ENCODE measurements at places on chromosomes 3 and 15.

GRCh38 chr3:4943549-4943948 lies 35.7 kb upstream of the BHLHE40 start:
- DNase-seq: no peak

DNA sequence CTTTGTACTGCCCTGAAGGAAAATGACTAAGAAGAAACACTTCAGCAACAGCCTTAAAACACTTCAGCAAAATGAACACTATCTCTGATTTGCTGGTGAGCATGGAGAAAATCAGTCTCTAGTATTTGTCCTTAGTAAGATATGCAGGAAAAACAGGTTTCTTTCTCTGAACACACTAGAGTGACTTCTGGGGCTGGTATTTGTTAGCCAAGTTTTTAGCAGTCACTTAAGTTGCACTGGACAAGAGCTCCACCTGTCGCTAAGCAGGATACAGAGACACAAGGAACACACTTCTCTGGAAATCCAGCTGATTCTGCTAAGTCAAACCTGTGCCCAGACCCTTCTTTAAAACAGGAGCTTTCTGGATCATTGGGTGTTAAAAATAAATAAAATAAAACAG lies 65.3 kb downstream of the CHAC1 start:
- no peak for DNase-seq

DNA sequence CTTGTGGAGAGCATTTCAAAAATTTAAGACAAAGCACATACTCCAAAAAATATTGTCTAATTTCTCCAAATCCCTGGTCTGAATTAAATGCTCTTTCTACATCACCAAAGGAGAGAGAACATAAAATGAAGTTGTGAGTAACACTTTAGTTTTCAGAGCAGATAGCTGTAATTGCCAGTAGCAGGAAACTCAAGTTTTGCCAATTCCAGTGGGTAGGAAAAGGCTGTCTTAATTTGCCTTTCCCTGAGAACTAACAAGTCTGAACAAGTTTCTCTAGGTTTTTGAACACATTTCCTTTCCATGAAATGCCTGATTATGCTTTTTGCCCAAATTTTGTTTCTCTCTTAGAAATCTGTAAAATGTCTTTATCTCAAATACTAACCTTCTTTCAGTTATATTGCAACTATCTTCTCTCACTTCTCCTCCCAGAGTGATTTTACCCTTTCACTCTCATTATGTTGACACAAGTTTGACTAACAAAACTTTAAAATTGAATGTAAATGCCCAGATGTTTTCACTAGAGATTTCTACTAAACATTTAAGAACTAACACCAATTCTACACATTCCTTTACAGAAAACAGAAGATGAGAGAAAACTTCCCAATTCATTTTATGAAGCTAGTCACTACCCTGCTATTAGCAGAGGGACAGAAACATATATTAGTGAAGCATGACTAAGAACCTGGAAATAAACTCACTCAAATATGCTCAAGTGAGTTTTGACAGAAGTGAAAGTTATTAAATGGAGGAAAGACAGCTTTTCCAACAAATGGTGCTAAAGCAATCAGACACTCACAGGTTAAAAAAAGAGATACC lies 38.4 kb downstream of the RFX7 start:
- DNase-seq: no peak

DNA sequence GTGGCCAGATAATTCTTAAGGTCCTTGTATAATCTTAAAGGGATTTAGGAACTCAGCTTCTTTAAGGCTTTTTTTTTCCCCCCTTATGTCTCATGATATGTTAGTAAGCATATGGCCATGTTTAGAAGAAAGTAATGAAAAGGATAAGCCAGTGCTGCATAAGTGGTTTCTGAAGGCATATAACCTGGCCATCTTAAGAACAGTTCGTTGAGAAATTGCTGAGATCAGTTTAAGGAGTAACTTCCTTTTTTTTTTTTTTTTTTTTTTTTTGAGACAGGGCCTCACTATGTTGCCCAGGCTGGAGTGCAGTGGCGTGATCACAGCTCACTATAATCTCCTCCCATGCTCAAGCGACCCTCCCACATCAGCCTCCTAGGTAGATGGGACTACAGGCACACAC lies 51.7 kb downstream of the UBE2E2 start:
- DNase-seq: no peak

DNA sequence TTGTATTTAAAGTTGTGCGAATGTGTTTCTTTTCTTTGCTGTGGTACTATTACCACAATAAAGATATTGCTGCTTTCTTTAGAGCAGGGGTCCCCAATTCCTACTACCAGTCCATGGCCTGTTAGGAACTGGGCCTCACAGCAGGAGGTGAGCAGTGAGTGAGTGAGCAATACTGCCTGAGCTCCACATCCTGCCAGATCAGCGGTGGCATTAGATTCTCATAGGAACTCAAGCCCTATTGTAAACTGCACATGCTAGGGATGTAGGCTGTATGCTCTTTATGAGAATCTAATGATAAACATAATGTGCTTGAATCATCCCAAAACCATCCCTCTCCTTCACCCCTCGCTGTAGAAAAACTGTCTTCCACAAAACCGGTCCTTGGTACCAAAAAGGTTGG lies 41.6 kb downstream of the DMXL2 start:
- no peak for DNase-seq

GRCh38 chr3:110928016-110928662 lies 143.5 kb upstream of the NECTIN3 start:
- DNase-seq: no peak

- peak; percentile 71 for DNase-seq
Observed at GRCh38 chr15:57911247-57911646, 154.3 kb downstream of the ALDH1A2 start.

DNA sequence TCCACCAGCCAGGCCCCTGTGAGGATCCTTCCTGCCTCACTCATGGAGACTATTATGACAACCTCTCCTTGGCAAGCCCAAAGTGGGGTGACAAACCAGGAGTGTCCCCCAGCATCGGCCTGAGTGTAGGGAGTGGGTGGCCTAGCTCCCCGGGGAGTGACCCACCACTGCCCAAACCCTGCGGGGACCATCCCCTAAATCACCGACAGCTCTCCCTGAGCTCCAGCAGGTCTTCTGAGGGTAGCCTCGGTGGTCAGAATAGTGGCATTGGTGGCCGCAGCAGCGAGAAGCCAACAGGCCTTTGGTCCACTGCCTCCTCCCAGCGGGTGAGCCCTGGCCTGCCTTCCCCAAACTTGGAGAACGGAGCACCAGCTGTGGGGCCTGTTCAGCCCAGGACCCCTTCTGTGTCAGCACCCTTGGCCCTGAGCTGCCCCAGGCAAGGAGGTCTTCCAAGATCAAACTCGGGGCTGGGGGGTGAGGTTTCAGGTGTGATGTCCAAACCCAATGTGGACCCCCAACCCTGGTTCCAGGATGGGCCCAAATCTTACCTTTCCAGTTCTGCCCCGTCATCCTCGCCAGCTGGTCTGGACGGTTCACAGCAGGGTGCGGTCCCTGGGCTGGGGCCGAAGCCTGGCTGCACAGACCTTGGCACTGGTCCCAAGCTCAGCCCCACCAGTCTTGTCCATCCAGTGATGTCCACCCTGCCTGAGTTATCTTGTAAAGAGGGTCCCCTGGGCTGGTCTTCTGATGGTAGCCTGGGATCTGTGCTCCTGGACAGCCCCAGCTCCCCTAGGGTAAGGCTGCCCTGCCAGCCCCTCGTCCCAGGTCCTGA lies 1.0 kb downstream of the LIMD1 start:
- peak; percentile 75 for DNase-seq

GRCh38 chr15:64566629-64567427 lies 106.5 kb downstream of the ZNF609 start:
- no peak for DNase-seq

DNA sequence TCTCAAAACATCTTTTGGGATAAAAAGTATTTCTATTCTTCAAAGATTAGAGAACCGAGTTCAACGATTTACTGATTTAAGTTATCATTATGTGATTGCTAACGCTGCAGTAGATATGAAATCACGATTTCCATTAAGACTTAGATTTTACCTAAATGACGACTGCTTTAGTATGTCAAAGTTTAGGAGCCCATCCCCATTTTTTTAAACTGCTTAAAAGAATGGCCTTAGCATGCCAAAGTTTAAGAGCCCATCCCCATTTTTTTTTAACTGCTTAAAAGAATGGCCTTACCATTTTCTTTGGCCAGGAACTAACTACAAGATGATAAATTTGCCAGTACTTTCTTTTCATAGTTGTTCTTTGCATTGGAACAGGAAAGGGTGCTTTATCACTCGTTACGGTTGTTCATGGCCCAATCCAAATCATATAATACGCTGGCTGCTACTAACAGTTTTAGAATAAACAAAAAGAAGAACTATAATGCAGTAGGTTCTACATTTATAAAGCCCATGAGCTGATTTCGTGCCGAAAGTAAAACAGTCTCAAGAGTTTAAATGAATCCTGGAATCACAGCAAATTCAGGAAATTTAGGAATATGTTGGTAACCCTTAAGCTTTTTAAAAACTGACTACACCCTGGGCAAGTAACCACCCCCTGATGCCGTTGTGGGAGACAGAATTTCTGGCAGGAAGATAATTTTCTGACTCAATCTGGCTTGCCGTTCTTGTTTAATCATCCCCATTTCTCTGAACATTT lies 869 bp upstream of the TSC22D2 start:
- no peak for DNase-seq

DNA sequence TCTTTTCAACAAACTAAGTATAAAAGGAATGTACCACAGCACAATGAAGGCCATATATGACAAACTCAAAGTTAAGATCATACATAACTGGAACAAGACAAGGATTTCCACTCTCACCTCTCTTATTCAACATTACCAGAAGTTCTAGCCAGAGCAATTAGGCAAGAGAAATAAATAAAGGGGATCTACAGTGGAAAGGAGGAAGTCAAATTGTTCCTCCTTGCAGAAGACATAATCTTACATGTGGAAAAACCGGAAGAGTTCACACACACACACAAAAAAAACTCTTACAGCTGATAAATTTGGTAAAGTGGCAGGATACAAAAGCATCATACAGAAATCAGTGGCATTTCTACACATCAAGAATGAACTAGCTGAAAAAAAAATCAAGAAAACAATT lies 277.9 kb downstream of the MCTP2 start:
- DNase-seq: no peak

GRCh38 chr3:27138562-27138961 lies 230.6 kb downstream of the NEK10 start:
- DNase-seq: peak; percentile 28

DNA sequence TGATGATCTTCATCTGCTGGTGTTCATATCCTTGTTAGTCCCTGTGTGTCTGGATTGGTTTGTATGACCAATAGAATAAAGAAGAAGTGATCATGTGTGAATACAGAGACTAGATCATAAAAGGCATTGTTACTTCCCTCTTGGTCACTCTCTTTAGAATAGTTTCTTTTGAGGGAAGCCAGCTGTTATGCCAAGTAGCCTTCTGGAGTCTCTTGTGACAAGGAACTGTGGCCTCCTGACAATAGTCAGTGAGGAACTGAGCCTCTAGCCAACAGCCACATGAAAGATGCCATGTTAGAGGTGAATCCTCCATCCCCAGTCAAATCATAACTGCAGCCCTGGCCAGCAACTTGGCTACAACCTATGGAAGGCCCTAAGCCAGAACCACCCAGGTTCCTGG lies 63.0 kb upstream of the SMAD3 start:
- DNase-seq: no peak

DNA sequence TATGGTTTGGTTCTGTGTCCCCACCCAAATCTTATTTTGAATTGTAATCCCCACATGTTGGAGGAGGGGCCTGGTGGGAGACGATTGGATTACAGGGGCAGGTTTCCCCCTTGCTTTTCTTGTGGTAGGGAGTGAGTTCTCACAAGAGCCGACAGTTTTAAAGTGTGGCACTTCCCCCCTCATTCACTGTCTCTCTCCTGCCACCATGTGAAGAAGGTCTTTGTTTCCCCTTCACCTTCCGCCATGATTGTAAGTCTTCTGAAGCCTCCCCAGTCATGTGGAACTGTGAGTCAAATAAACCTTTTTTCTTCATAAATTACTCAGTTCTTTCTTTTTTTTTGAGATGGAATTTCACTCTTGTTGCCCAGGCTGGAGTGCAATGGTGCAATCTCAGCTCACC lies 124.9 kb downstream of the IQCH start:
- no peak for DNase-seq

All from left ventricle myocardium superior (tissue), 1 donor.